ENCODE measurements at places on chromosomes 2 and 18. TPM values are rescaled to one million over a fixed set of nuclear protein-coding genes. Genes with fewer than 3 reads are reported as not detected.

The HOXD12 gene
- total RNA-seq: not detected

The LAMA1 gene
- 8.3 TPM for total RNA-seq

The MYOM1 gene
- 1.8 TPM for total RNA-seq

The FLACC1 gene
- 1.5 TPM for total RNA-seq

The ZNF521 gene
- 27.5 TPM for total RNA-seq

The PASK gene
- total RNA-seq: 5.8 TPM

The RNU2-63P gene
- not detected for total RNA-seq

The SCYGR4 gene
- not detected for total RNA-seq

The SCN7A gene
- not detected for total RNA-seq

The VWC2L gene
- total RNA-seq: not detected

The UBE2E3 gene
- 58.3 TPM for total RNA-seq

- DNase-seq: no peak
Observed at GRCh38 chr18:56910237-56910636, 236.7 kb upstream of the BOD1L2 start.

DNA sequence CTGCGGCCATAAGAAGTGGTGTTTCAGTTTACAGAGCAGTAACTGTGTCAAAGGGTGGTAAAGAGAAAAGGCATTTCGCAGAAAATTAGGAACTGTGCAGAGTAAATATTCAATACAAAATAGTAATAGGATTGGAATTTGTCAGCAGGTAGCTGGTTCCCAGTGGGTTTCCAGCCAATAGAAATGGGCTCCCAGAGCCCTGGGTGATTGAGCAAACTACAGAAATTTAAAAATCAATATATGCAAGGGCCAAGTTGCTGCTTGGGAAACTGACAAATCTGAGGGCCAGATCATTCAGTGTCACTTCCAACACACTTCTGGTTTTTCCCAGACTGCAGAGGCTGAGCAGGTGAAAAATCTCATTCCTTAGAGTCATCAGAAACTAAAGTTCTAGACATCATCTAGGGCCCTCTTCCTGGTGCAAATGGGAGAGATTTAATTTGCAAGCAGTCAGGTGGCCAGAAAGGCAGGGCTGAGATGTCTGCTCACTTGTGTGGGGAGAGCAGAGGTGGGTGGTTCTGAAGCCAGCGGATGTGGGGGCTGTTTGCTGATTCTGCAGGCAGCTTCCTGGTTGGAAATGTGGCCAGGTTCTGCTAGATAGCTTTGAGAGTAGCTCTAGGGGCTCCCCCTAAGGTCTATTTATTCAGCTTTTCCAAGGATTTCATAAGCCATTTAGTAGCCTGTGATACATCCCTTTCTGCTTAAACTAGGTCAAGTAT, 182.4 kb downstream of the NCK2 start:
- no peak for DNase-seq

- no peak for DNase-seq
Observed at GRCh38 chr2:222169346-222169745, 129.5 kb downstream of the PAX3 start.

- DNase-seq: peak; percentile 32
Observed at GRCh38 chr2:23250371-23250770, 134.6 kb upstream of the KLHL29 start.

- DNase-seq: peak; percentile 38
Observed at GRCh38 chr18:21194871-21195771, 46.9 kb upstream of the GREB1L start.

GRCh38 chr2:177520324-177520723, 127.8 kb downstream of the AGPS start:
- DNase-seq: no peak

DNA sequence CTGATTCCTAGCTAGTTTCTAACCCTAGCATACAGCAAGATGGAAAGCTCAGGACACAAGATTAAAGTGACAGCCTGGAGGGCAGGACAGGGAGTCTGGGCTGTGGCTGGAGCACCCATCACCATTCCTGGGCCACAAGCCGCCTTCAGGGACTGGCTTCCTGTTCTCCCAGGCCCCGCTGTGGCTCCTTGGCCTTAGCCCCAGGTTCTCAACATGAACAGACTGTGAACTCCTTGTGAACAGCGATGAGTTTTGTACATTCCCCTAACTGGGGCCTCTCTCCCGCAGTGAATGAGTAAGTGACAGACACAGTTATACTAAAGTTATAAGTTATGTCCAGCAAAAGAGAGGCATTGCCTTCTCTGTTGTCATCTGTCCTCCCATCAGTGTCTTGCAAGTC, 35.9 kb upstream of the SLC14A1 start:
- DNase-seq: peak; percentile 68

DNA sequence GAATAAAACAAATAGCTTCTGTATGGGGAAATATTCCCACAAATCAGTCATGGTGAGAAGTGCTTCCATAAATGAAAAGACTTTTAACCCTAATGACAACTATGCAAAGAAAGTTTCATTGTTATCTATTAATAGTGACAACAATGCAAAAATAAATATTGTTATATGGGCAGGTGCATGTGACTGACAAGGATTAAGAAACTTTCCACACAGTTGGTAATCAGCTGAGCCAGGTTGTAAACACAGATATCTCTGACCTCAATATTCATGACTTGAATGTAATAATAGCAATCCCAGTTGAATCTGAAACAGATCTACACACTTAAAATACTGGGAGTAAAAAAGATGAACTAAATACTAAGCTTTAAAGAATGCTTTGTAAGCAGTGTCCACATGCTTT, 517.0 kb upstream of the SOX11 start:
- DNase-seq: no peak

DNA sequence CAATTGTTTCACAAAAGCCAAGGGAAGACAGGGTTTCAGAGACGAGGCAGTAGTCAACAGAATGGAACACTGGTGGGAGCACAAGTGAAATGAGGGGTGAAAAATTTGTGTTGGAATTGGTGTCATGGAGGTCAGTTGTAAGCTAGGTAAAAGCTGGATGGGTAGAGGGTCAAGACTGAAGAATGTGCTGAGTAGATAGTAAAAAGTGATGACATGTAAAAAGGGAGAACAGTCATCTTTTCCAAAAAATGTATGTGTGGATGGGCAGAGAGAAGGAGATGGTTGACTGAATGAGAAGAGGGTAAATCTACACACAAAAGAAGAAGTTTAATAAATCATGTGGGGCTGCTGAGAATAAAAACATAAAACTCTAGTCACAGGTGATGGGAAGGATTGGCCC, 92.7 kb upstream of the COL3A1 start:
- no peak for DNase-seq

- DNase-seq: no peak
Observed at GRCh38 chr2:18659915-18660314, 70.5 kb upstream of the NT5C1B start.

DNA sequence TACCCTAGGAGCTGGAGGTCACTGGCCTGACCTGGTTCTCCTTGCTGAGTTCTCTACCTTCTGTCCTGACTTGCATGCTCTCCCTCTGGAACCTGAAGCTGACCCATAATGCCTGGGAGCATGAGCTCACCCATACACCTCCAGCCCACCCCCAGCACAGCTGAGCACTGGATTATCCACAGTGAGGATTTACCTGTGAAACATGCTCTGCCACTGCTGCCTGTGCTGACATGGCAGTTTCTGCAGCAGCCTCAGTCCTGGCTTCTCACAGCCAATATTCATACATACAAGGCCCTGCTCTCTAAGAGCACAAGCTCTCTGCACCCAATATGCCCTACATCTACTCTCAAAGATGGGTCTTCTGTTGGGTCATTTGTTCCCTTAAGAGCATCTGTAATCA, 5.0 kb downstream of the CXCR2 start:
- no peak for DNase-seq

DNA sequence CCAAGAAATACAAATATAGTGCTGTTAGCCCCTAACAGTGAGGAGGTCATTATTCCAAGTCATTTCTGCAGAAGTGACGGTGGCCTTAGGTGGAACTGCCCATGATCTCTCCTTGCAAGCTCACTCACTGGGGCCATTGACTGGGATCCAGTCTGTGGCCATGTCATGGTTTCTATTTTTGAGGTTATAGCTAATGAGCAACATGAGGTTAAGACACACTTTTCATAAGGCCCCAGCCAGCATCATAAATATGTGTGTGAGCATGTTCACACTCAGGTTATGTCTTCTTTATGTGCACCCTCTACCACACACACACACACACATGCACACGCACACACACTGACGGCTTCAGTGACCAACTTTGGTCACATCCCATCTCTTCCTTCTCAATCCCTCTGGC, 484 bp downstream of the AFF3 start:
- DNase-seq: no peak

DNA sequence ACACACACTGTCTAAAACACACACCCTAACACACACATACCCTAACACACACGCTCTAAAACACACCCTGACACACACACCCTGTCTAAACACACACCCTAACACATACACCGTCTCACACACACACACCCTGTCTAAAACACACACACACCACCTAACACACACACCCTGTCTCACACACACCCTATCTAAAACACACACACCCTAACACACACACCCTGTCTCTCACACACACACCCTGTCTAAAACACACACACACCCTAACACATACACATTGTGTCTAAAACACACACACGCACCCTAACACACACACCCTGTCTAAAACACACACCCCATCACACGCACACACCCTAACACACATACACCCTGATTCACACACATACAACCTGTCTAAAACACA, 54.1 kb downstream of the HDAC4 start:
- DNase-seq: no peak

GRCh38 chr18:12015416-12016062, 34.2 kb downstream of the IMPA2 start:
- peak; percentile 73 for DNase-seq

GRCh38 chr2:1491751-1492150, 78.5 kb downstream of the TPO start:
- peak; percentile 62 for DNase-seq

GRCh38 chr2:197254776-197255530, 55.6 kb downstream of the ANKRD44 start:
- no peak for DNase-seq
